ENCODE measurements at places on chromosomes 13 and 19.

- no peak for DNase-seq
These were observed 80.2 kb downstream of the SPACA7 start for GRCh38 chr13:112456138-112457056.

GRCh38 chr19:16661480-16662034 lies 618 bp downstream of the TMEM38A start:
- DNase-seq = no peak

- no peak for DNase-seq
These were observed 71.3 kb downstream of the KLF12 start for GRCh38 chr13:74062933-74063332.

- DNase-seq = no peak
These were observed 4.7 kb upstream of the CBLC start for GRCh38 chr19:44772959-44773358.

GRCh38 chr13:25920931-25921330 lies 130.9 kb downstream of the SHISA2 start:
- DNase-seq = no peak

DNA sequence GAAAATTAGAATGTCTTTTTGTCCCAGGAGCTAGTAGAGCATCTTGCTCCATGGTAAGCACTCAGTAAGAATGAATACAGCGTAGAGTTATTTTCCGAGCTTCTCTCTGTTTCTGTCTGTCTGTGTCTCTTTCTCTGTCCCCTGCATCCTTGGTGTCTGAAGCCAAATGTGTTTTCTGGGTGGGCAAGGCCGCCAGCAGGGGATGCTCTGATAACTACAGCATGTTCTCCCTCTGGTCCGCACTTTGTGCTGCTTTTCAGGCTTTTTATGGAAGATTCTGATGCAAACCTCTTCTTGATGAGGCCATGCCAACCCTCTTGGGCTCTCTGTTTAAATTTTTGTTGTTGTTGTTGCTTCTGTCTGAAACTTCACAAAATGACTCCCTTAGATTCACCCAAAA lies 142.8 kb upstream of the UBL3 start:
- DNase-seq = no peak

GRCh38 chr13:72653506-72653905 lies 73.9 kb downstream of the MZT1 start:
- no peak for DNase-seq

GRCh38 chr13:99080131-99080530 lies 102.3 kb upstream of the DOCK9 start:
- no peak for DNase-seq

DNA sequence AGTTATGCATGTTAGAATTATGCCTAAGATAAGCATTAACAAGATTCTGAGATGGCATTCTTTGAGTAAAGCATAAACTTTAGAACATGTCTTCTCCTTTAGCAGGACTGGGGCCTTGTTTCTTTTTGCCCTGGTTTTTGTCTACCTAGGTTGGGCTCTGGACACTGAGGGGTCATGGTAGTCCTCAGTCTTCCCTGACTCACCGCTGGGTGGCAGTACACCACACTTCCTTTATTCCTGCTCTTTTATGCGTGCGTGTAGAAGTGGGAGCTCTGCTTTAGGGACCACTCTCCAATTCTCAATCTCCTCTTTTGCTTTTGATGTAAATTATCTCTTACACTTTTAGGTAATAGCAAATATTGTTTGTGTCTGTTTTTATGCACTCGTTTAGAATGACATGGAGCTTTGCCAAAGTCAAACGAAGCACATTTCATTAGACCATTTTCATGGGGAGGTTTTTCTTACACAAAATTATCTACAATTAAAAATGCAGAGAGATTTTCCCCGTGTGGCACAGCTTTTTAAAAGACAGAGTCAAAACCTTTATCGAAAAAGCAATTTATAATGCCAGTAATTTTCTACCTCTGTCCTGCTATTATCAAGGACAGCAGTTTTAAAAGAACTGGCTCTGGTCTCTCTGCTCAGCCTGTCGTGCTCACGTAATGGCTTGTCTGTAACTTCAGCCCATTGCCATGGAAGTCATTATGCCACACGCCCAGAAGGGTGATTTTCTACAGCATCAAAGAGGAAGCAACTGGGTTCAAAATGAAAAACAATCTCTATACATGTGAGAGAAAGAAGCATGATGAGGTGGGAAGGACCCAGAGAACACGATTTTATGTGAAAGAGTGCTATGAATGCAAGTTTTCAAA lies 413.9 kb downstream of the COG6 start:
- no peak for DNase-seq

DNA sequence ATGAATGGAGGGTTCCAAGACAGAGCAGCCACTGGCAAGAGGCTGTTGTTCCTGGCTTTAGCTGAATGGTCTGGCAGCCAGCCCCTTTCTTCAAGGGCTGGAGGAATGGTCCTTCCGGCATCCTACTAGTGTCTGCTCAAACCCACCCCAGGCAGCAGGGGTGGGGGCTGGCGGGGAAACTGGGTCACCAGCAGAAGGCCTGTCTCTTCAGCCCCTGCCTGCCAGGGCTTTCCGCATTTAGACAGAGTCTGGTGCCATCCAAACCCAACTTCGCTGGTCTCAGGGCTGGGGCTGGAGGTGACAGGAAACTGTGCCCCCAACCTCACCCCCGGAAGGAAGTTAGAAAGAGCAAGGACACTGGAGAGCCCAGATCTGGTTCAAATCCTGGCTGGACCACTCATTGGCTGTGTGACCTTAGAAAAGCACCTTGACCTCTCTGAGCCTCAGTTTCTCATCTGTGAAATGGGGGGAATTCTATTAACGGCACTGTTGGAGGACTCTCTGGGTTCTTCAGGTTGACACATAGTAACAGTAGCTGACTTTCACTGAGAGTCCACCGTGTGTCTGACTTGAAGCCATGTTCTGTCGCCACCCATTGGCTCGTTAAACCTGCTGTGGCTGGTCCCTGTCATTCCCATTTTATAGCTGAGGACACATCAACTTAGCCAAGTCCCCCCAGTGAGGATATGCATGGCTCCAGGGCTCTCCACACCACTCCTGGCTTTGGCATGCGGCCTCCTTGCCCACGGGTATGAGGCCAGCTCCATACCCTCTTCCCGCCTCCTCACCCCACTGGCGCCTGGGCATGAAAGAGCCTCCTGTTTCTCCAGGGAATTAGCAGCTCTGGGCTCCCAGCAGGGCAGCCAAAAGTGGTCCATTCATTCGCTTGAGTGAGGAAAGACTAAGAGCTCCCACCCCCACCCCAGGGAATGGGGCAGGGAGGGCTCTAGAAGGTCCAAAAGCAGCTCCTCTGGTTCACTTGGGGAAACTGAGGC lies 2.5 kb upstream of the NR2C2AP start:
- no peak for DNase-seq

All from NCI-H1436 treated with DMSO at 0.1 percent for 48 hours (cell line).